Type B pancreatic cell (in vitro differentiated cells): ENCODE measurements at places on chromosomes 4 and X.

DNA sequence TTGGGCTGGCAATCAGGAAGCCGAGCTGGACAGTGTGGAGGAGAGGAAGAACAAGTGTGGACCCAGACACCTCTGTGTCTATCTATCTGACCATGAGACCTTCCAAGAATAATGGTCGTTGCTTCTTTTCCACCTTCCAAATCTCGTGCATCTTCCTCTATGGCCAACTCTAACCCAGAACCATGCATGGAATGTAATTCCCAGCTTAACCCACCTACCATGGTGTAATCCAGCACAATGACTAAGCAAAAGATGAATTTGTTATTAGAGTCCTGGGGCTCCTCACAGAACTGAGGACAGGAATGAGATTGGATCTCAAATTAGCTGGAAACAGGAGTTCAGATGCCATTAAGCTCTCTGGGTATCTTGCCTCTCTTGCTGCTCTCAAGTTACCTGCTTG is 17.4 kb upstream of the TMEM184C start:
- no peak for DNase-seq

DNA sequence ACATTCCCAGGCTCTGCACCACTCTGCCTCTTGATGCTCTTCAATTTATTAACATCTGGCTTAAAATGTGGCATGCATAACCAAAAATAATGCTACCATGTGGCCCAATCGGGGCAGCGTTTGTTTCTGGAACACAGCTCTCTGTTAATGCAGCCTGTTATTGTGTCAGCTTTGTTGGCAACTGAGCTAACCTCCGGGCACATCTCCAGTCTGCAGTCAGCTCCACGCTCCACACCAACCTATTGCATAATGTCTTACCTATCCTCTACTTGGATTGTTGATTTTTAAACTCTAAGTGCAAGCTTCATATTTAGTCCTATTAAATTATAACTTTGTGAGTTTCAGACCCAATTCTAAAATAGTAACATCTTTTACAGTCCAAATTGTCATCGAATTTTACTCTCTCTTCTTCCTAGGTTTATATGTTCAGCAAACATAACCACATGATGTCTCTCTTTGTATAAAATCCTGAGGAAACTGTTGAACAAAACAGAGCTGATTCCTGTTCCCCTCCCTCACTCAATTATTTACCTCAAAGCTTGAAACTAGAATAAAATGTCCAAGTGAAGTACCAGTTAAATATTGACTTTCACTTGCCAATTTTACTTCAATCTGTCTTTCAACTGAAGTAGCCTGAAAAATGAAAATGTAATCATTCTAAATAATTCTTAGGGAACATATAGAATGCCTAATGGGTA is 92.2 kb upstream of the RAPGEF2 start:
- no peak for DNase-seq

DNA sequence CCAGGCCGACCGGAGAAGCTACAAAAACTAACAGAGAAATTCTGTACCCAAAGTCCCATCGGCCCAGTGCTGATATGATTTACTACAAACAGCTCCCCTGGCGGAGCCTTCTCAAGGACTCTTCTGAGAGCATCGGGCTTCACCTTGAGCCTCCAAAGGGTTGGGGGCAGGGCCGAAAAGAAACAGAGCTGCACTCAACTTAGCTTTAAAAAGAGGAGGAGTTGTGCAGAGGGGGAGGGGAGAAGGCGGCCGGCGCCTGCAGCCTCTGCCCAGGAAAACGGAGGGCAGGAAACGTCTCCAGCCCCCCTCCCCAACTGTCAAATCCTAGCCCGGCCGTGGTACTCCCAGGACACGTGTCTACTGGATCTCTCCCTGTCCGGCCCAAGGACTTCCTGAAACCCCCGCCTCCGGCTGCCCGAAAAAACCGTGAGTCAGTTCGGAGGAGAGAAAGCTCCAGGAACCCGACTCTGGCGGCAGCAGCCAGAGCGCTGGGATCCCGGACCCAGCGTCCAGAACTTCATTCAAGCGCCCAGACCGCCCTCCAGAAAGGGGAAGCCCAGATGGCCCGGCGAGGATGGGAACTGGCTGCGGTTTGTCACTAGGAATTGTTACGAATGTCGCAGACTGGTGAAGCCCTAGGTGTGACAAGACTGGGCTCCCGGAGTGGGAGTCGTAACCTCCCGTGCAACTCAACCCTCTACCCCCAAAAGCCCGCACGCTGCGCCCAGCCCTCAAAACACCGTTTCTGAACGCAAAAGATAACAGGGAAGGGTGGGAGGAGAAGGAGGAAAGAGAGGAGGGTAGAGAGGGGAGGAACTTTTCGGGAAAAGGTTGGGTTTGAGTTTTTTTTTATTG is 973 bp downstream of the ADAMTS3 start:
- DNase-seq = peak; percentile 80

DNA sequence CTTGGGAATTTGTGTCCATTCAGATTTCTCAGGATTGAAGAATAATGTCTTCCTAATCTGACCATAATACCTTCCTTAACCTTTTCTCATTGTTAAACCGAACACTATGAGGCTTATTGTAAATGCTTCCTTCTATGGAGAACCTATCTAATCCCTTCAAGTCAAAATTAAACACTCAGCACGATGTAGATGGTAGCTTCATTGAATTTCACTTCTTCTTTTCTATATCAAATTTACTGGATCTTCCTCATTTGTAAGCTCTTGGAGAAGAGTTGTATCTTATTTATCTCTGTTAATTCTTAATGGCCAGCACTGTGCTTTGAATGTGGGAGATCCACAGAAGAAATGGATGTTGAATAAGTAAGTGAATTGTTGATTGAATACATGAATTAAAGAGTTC is 109.0 kb upstream of the RAPGEF2 start:
- DNase-seq = no peak

GRCh38 chrX:145735036-145735435 is 82.6 kb upstream of the SLITRK2 start:
- DNase-seq = no peak

GRCh38 chrX:149881081-149881711 is at the start of gene MAGEA8:
TSS of gene MAGEA8 (plus strand) at chrX:149881183. CDS start at chrX:149884273, 3,090 bp downstream.
- DNase-seq = no peak

DNA sequence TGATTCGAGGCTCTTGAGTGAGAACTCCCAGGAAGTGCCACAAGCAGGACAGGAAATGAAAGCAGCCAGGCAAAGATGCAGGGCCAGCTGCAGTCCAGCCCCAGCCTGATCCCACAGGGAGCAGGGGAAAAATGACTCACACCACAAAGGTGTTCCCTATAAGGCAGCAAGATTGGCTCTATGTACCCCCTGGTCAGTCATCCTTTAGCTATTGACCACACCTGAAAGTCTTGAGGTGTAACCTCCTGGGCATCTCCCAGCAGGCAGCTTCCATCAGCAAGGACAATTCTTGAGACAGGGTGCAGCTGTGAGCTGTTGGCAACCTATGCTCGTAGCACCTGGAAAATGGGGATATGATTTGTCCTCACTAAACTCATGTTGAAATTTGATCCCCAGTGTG is 27.9 kb upstream of the EXOC1L start:
- no peak for DNase-seq

DNA sequence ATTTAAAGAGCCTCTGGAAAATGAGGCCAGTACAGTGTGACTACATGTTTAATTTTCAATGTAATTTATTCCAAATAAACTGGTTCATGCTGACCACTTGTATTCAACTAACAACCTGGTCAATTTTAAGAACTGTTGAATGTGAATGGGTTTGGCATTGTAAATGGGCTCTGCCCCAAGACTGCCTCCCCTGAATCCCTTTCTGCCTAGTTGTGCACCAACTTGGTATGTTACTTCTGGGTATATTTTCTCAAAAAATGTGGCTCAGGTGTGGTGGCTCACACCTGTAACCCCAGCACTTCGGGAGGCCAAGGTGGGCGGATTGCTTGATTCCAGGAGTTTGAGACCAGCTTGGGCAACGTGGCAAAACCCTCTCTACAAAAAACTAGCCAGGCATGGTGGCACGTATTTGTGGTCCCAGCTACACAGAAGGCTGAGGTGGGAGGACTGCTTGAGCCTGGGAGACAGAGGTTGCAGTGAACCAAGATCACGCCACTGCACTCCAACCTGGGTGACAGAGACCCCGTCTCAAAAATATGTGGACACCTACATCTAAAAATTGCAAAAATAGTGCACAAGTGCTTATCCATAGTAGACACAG is 7.2 kb downstream of the RPL9 start:
- DNase-seq = no peak

- DNase-seq = no peak
Measured at GRCh38 chr4:111937368-111937767, 207.9 kb upstream of the FAM241A start.

GRCh38 chr4:54226404-54227255 is 2.5 kb upstream of the PDGFRA start:
- peak; percentile 76 for DNase-seq

DNA sequence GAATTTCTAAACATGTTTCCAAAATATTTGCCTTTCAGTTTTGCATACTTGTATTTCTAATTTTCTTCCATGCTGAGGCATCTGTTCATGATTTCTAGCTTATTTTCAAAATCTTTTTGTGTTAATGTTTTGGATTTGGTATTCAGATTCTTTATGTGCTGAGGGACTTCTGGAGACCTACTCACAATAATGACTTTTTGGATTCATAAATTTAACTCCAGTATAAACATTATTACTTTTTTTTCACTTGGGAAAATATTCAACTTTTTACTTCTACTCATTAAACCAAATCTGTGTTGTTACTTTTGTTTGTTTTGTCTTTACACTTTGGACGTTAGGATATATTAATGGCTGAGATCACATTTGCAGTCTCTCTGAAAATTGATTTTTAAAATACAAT is 183.7 kb downstream of the TENM3 start:
- DNase-seq = no peak

DNA sequence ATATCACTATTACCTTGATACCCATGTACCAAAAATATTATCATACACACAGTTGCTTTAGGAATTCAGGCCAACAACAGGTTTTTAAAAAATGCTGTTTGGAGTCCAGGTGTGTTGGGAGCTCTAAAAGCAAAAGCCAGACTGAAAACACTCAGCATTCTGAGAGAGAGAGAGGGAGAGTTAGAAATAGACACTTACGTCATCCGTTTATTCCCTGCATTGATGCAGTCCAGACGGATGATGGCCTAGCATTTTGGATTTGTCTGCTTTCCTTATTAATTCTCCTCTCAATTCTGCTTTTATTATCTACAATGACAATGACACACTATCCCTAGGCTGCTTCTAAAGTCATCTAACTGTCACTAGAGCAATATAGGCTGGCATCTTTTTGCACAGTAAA is 358.3 kb upstream of the BOD1L1 start:
- no peak for DNase-seq

- DNase-seq = no peak
Measured at GRCh38 chr4:105025263-105026017, 121.2 kb upstream of the TET2 start.

GRCh38 chr4:173794662-173795061 is 264.6 kb upstream of the HAND2 start:
- no peak for DNase-seq

- no peak for DNase-seq
Measured at GRCh38 chrX:137848266-137848905, 282.5 kb downstream of the ZIC3 start.

GRCh38 chrX:121356139-121356849 is 308.9 kb downstream of the GLUD2 start:
- DNase-seq = no peak

- DNase-seq = no peak
Measured at GRCh38 chrX:31715675-31716074, 643.8 kb upstream of the FTHL17 start.

GRCh38 chrX:151970027-151970426 is 4.4 kb downstream of the GABRE start:
- no peak for DNase-seq

- DNase-seq = no peak
Measured at GRCh38 chrX:46262304-46262703, 282.9 kb downstream of the ZNF674 start.

GRCh38 chr4:142331646-142332045 is 514.5 kb downstream of the INPP4B start:
- no peak for DNase-seq

GRCh38 chr4:85370400-85371032 is 104.4 kb upstream of the ARHGAP24 start:
- DNase-seq = no peak

DNA sequence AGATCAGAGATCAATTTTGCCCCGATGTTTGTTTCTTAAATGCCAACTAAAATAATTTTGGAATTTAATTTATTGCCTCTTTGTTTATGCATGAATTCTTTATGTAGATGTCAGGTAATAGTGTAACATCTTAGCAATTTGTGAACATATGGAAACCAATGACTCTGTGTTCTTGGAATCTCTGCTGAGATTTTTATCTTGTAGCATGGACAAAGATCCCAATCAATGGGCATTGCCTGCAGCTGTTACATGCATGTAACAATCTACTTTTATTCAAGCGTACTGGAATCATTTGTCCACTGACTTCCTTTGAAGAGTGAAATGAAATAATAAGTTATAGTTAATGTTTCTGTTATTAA is 61.6 kb upstream of the ARSJ start:
- DNase-seq = no peak

- DNase-seq = no peak
Measured at GRCh38 chr4:165210566-165210965, 3.2 kb downstream of the KLHL2 start.

GRCh38 chr4:17695341-17695740 is 80.9 kb downstream of the MED28 start:
- DNase-seq = no peak

- no peak for DNase-seq
Measured at GRCh38 chr4:17260166-17260907, 251.6 kb downstream of the QDPR start.

DNA sequence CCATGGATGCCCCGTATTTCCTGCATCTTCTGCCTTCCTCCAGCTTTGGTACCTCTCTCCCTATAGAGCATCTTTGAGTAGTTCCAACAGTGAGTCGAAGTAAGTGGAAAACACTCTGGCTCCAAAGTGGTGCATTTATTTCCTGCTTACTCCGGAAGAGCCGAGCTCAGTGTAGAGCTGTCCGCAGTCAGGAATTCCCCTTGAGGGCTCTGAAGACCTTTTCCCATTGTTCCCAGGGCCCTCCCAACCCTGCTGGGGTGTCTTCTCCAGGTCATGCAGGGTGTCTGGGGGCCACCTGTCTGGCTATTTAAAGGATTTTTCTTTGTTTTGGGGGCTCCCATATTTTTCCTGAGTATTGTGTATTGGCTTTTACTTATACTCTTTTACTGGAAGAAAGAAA is 118.6 kb upstream of the MXRA5 start:
- DNase-seq = no peak

DNA sequence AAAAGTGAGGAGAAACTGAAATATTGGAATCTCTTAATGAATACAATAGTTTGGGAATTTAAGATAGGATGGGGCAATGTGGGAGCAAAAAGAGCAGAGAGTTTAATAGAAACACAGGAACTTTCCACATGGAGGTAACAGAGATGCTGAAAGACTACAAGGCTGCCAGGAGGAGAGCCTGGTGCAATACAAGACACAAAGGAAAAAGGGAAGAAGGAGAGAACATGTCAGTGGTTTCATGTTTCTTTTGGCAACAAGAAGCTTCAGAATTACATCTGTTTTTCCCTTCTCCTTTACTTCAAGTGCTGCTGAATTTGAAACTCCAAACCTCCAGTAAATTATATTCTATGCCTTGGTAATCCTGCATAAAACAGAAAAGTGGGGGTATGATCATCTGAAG is 474.3 kb downstream of the FAT4 start:
- no peak for DNase-seq
